Urinary bladder (tissue), 4 donors: ENCODE measurements at places on chromosomes 1 and 21. TPM values are rescaled to one million over a fixed set of nuclear protein-coding genes. Genes with fewer than 3 reads are reported as not detected.

GRCh38 chr1:170808216-170808885, 127.0 kb upstream of the MROH9 start:
- no peak for DNase-seq

DNA sequence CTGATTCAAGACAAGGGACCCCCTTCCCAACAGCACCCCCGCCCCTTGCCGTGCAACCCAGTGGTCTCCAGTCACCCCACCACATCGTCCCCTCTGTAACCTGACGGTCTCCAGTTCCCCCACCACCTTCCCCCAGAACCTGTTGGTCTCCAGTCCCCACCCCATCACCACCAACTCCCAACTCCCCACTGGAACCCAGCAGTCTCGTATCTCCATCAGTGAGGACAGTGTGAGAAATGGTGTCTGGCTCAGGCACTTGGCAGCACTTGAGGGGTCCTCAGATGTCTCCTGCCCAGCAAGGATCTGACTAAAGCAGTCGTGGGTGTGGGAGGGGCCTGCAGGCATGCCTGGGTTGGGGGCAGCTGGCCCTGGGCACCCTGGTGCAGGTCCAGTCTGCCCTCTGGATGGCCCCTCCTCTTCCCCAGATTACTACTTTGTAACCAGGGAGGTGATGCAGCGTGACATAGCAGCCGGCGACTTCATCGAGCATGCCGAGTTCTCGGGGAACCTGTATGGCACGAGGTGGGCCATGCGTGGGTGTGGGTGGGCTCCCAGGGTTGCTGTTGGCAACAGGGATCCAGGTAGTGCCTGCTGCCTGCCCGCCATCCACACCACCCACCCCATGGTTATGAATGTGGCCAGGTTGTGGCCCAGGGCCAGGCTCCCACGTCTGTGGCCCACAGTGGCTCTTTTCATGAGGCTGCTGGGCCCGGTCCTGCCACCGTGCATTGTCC, 3.1 kb upstream of the GJC2 start:
- no peak for DNase-seq

- no peak for DNase-seq
Observed at GRCh38 chr1:37553598-37553926, 531 bp downstream of the SNIP1 start.

The VANGL1 gene
- 15.3 TPM for total RNA-seq

The FBXO42 gene
- total RNA-seq, result 25.7 TPM
